ENCODE measurements at places on chromosomes 1 and 21.

GRCh38 chr1:190957565-190957964 is 479.9 kb upstream of the BRINP3 start:
- H3K4me1 ChIP-seq, result no peaks in the 10 kb centered on the region
- H3K36me3 ChIP-seq, result no peaks in the 10 kb centered on the region
- no peak for DNase-seq
- no peak overlapping the region for H3K4me3 ChIP-seq
- no peaks in the 10 kb centered on the region for H3K27me3 ChIP-seq

- H3K27ac ChIP-seq, result peak overlapping the region; percentile 76
- no peaks in the 10 kb centered on the region for H3K27me3 ChIP-seq
- DNase-seq, result no peak
Observed at GRCh38 chr1:91725618-91725988, 160.3 kb downstream of the TGFBR3 start.

GRCh38 chr1:23020706-23021405 is 1.6 kb downstream of the KDM1A start:
- H3K36me3 ChIP-seq, result no peaks in the 10 kb centered on the region
- peak overlapping the region; percentile 92 for H3K4me3 ChIP-seq
- H3K27me3 ChIP-seq, result no peaks in the 10 kb centered on the region
- peak overlapping the region; percentile 88 for H3K27ac ChIP-seq
- H3K4me1 ChIP-seq, result no peaks in the 10 kb centered on the region

DNA sequence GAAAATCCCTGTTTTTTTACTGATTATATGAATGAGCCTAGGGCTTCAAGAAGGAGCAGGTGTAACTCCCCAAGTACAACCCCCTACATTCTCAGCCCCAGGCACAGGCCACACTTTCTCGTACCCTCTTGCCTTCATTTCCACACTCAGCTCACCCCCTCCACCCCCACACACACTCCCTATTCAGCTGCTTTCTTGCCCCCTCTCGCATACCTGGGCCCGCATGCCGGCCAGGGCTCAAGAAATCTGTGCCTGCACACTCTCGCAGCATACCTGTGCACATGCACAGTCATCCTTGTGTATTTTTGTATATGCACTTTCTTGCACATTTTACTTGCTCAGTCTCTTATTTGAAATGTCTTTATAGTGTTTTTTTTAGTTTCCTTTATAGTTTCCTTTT is 2.0 kb downstream of the PTPRF start:
- H3K27ac ChIP-seq, result peak overlapping the region; percentile 97
- DNase-seq, result no peak
- peak overlapping the region; percentile 95 for H3K4me3 ChIP-seq
- H3K4me1 ChIP-seq, result peaks cover 45% of the 10 kb centered on the region

GRCh38 chr1:113253187-113253586 is 137.1 kb upstream of the MAGI3 start:
- DNase-seq, result no peak
- H3K4me3 ChIP-seq, result no peak overlapping the region
- H3K4me1 ChIP-seq, result peaks cover 6% of the 10 kb centered on the region
- no peaks in the 10 kb centered on the region for H3K27me3 ChIP-seq
- H3K27ac ChIP-seq, result peak overlapping the region; percentile 70

All from prostate gland (tissue), 2 donors.